Karpas-422 (cell line): ENCODE measurements at places on chromosomes 1 and 21. TPM values are rescaled to one million over a fixed set of nuclear protein-coding genes. Genes with fewer than 3 reads are reported as not detected.

The AMY1A gene
- not detected in 2 replicates for total RNA-seq

- H3K4me3 ChIP-seq = no peak overlapping the region
- H3K27ac ChIP-seq = no peak overlapping the region
- H3K4me1 ChIP-seq = no peaks in the 10 kb centered on the region
- H3K36me3 ChIP-seq = no peaks in the 10 kb centered on the region
- H3K27me3 ChIP-seq = no peaks in the 10 kb centered on the region
Measured at GRCh38 chr1:15260418-15261154, 13.6 kb downstream of the FHAD1 start.

- H3K4me3 ChIP-seq = no peak overlapping the region
- H3K4me1 ChIP-seq = no peaks in the 10 kb centered on the region
- no peak for DNase-seq
- H3K27me3 ChIP-seq = no peaks in the 10 kb centered on the region
Measured at GRCh38 chr1:56816909-56817308, 2.3 kb downstream of the FYB2 start.

- H3K4me1 ChIP-seq = no peaks in the 10 kb centered on the region
- no peak overlapping the region for H3K27ac ChIP-seq
- DNase-seq = no peak
- no peaks in the 10 kb centered on the region for H3K36me3 ChIP-seq
- no peaks in the 10 kb centered on the region for H3K27me3 ChIP-seq
Measured at GRCh38 chr21:37655611-37656300, 260.5 kb downstream of the KCNJ6 start.

DNA sequence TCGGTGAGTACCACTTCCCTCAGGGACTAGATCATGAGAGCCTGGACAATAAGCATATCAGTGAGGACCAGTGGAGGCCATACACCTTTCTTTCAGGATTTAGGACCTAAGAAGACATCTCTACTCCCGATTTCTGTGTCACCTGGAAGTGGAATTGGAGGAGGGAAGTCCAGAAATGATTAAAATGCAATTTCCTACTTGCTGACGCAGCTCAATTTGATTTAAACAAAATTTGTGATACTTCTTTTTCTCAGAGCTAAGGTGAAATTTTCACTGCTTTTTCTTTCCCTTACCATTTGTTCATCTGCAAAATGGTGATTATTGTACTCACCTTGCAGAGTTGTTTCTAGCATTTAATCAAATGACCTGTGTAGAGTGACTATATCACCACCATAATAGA is 38.8 kb upstream of the BTG3 start:
- H3K4me1 ChIP-seq = no peaks in the 10 kb centered on the region
- no peak overlapping the region for H3K27ac ChIP-seq

- peaks cover 27% of the 10 kb centered on the region for H3K4me1 ChIP-seq
- no peak overlapping the region for H3K27ac ChIP-seq
- H3K36me3 ChIP-seq = peaks cover 36% of the 10 kb centered on the region
- DNase-seq = no peak
- H3K27me3 ChIP-seq = no peaks in the 10 kb centered on the region
Measured at GRCh38 chr1:247329097-247329617, 2.5 kb downstream of the ZNF496 start.
